ENCODE measurements at places on chromosomes 4 and X. TPM values are rescaled to one million over a fixed set of nuclear protein-coding genes. Genes with fewer than 3 reads are reported as not detected.

GPR78 gene
- not detected for total RNA-seq

MAP7D2 gene
- 0.36 TPM for total RNA-seq

SLC9B1 gene
- total RNA-seq = 0.47 TPM

ACSL4 gene
- total RNA-seq = 94.6 TPM

AKAP14 gene
- not detected for total RNA-seq

WDFY3 gene
- total RNA-seq = 72.4 TPM

AP1AR gene
- total RNA-seq = 32.7 TPM

LANCL3 gene
- 0.81 TPM for total RNA-seq

ELOVL6 gene
- total RNA-seq = 7.7 TPM

DUSP21 gene
- total RNA-seq = not detected
